ENCODE measurements at places on chromosomes 11 and 22. TPM values are rescaled to one million over a fixed set of nuclear protein-coding genes. Genes with fewer than 3 reads are reported as not detected.

The OTOG gene
- 2.5 TPM for total RNA-seq

The DCHS1 gene
- 2.0 TPM for total RNA-seq

DNA sequence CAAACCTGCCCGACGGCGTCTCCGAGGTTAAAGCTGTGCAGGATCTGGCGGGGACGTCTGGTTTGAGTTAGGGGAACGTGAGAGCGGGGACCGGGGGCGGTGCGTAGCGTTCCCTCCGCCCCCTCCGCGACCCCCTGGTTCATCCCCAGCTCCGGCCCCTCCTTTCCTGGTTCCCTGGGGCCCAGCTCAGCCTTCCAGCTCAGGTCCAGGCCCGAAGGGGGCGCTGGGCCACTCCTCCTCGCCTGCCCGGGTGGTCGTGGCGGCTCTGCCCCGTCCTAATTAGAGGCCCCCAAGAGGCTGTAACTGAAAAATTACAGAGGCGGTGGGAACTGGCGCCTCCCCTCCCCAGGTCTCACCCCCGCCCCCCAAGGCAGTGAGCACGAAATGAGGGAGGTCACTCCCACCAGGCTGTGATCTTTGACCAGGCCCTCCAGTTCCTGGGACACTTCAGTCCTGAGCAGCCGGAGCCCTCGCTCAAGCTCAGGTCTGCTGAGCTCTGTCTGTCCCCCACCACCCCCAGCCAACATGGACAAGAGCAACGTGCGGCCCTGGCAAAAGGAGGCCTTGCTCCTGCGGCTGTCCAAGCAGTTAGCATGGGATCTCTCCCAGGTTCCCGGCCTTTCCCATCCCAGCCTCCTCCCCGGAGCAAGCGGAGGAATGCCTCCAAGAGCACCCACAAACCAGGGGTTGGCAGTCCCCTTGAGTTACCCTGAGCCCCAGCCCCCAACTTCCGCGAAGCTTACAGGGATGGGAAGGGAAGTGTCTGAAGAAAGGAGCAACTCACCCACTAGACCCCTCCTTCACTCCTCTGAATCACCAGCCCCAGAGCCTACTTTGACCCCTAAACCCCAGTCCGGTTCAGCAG is 3.3 kb downstream of the CD248 start:
- DNase-seq = peak; percentile 40
- peak overlapping the region; percentile 91 for H3K27ac ChIP-seq
- H3K27me3 ChIP-seq = no peaks in the 10 kb centered on the region

DNA sequence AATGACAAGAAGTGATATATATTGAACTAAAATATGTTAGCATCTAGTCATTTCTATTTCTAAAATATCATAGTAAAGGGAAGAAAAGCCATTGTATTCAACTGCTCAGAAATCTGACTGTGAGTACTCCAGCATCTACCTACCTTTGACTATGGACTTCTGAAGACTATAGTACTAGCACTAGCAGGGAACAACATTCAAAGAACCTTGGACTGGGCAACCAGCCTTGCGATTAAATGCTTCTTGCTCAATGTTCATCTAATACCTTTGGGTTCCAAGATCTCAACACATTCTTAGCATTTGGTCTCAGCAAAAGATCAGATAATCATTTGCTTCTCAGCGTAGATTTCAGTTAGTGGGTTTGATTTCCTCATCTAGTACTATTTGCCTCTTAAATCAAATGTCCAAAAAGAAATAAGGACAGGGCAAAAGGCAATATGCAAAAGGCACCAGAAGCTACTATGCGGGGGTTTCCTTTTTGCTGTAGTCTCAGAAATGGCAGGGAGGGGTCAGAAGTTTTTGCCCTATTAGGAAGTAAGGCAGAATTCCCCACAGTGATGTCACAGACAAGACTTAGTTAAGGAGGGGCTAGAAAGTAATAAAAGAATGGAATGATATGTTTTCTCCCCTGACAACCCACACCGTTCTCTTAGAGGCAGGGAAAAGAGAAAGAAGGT is 80.6 kb downstream of the GAB2 start:
- peak overlapping the region; percentile 60 for H3K27ac ChIP-seq
- DNase-seq = no peak

DNA sequence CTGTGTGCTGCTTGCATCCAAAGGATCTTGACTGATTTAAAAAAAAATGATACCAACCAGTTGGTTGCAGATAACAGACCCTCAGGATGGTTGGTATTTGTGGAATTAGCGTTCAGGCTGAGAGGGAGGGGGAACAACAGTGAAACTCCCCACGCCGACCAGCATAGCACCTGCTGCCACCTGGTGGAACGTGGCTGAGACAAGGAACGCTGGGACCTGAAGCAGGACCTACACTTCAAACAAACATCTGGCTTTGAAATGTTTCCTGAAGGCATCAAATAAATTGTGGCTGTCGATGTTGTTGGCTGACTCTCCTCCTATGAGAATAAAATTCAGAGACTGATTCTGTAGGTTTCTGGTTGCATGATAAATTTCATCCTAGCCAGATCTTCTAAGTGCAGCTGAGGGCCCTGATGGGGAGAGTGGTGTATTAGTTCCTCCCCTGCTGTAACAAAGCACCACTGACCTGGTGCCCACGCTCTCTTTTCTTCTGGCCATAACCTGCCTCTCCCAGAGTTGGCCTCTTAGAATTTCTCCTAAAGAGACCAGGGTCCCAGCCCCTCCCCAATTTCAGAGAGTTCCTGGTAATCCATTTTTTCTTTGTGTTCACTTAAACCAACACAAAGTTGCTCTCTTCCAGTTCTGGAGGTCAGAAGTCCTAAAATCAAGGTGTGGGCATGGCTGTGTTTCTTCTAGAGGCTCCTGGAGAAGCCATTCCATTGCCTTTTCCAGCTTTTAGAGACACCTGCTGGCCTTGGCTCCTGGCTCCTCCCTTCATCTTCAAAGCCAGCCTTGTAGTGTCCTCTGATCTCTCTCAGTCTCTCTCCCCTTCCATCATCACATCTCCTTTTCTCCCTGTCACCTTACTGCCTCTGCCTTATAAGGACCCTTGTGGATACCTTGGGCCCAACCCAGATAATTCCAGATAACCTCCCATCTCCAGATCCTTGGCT is 17.3 kb downstream of the APOL2 start:
- H3K36me3 ChIP-seq = no peaks in the 10 kb centered on the region
- peak; percentile 68 for DNase-seq
- no peak overlapping the region for H3K4me3 ChIP-seq
- H3K27ac ChIP-seq = no peak overlapping the region

- no peak overlapping the region for H3K4me3 ChIP-seq
- H3K36me3 ChIP-seq = no peaks in the 10 kb centered on the region
- no peak for DNase-seq
- H3K27me3 ChIP-seq = no peaks in the 10 kb centered on the region
- H3K4me1 ChIP-seq = no peaks in the 10 kb centered on the region
- H3K27ac ChIP-seq = no peak overlapping the region
These were observed 247.6 kb downstream of the BRD1 start for GRCh38 chr22:49580024-49580423.

All from Caco-2 (cell line).